ENCODE measurements at places on chromosomes 6 and 20. TPM values are rescaled to one million over a fixed set of nuclear protein-coding genes. Genes with fewer than 3 reads are reported as not detected.

Gene CDKN1A
- 404 TPM for total RNA-seq

Gene STX7
- 57.2 TPM for total RNA-seq

Gene GJA1
- total RNA-seq, result 355 TPM

Gene NRSN1
- not detected for total RNA-seq

Measured in uterine smooth muscle cell (primary cell).